Glomerular endothelial cell (primary cell): ENCODE measurements at places on chromosomes 4 and X. TPM values are rescaled to one million over a fixed set of nuclear protein-coding genes. Genes with fewer than 3 reads are reported as not detected.

Gene CT83
- not detected in 2 replicates for total RNA-seq

- DNase-seq, result no peak
Observed at GRCh38 chr4:7424553-7425111, 10.1 kb downstream of the PSAPL1 start.

Gene HAUS7
- total RNA-seq, result 14.2 and 20.2 TPM in 2 replicates

Gene TRPC5OS
- total RNA-seq, result not detected in 2 replicates

Gene GSX2
- not detected in 2 replicates for total RNA-seq

Gene PFKFB1
- not detected in 2 replicates for total RNA-seq

Gene SLC4A4
- 0.58 and 0.76 TPM in 2 replicates for total RNA-seq

DNA sequence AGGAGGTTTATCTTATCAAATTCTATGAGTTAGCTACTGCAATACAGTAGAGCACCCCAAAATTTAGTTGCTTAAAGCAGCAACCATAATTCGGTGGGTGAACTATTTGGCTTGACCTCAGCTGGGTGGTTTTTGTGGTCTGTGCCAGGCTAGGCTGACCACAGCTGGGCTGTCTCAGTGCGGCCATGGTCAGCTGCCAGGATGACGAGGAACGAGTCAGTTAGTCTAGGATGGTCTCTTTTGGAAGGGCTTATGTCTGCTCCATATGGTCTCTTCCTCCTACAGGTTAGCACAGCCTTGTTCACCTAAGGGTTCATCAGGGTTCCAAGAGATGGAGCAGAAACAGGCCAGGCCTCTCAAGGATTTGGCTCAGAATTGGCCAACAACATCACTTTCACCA lies 210.4 kb downstream of the PALLD start:
- no peak for DNase-seq

- no peak for DNase-seq
Observed at GRCh38 chr4:10898072-10898471, 213.5 kb upstream of the CLNK start.

DNA sequence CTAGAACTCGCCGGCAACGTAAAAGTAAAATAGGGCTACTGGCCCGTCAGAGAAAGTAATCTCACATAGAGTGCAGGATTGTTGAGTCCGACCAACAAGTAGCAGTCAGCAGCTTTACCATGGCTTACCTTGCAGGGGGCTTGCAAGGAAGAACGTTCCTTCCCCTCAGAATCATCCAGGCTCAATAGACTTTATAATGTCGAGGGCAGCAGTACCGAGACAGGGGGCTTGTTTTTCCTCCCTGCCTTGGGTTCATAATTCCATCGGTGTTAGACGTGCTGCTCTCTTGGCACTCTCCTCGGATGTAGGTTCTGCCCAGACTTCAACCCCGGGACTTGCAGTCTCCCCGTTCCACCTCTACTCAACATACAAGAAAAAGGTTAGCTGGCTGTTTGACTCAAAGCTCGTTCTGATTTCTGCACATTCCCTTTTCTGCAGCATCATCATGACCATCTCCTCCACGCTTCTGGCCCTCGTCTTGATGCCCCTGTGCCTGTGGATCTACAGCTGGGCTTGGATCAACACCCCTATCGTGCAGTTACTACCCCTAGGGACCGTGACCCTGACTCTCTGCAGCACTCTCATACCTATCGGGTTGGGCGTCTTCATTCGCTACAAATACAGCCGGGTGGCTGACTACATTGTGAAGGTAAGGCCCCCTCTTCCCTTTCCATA lies 1.5 kb downstream of the SLC10A4 start:
- no peak for DNase-seq

GRCh38 chrX:46319750-46320149 lies 225.5 kb downstream of the ZNF674 start:
- DNase-seq, result no peak

Gene LRCH2
- 2.7 and 5.5 TPM in 2 replicates for total RNA-seq

Gene ADH7
- total RNA-seq, result not detected in 2 replicates

GRCh38 chr4:56050625-56051024 lies 101.9 kb downstream of the CEP135 start:
- no peak for DNase-seq

GRCh38 chr4:84481077-84481859 lies 17.8 kb downstream of the NKX6-1 start:
- DNase-seq, result no peak

- DNase-seq, result peak; percentile 67
Observed at GRCh38 chr4:78552389-78553042, 946 bp downstream of the ANXA3 start.

Gene ENPEP
- 0.99 and 3.0 TPM in 2 replicates for total RNA-seq

Gene SLC34A2
- total RNA-seq, result not detected in 2 replicates

DNA sequence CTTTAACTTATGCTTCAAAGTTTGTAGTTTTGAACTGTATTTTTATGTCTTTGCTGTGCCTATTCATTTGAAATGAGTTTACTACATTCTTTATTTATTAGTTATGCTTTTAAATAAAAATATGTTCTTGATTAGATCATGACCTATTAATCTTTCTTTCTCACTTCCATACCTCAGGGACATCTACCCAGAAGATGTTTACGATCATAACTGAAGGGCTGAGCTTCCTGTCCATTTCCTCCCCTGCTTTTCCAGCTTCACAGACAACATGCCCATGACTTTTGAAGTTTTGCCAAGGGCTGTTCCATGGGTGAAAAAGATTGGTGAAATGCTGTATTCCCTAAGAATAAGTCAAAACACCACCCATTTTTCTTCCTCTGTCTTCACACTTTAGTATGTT lies 99.7 kb upstream of the DDIT4L start:
- DNase-seq, result no peak

- DNase-seq, result no peak
Observed at GRCh38 chr4:48706736-48707135, 73.3 kb downstream of the FRYL start.

DNA sequence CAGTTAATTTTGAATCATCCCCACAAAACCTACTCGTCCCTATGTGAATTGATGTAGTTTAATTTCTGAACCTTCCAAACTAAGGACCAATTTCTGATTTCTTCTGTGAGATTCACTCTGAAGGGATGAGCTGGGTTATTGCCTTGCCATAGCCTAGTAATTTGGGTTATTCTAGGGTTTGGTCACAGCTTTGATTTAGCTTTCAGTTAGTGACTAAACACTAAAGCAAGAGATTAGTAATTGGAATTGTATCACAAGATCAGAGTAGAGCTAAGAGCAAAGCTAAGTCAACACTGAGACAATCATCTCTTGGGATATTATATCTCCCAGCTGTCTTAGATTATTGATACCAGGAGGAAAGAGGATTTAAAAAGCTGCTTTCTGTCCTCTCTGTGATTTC lies 588.0 kb downstream of the CCSER1 start:
- DNase-seq, result no peak

DNA sequence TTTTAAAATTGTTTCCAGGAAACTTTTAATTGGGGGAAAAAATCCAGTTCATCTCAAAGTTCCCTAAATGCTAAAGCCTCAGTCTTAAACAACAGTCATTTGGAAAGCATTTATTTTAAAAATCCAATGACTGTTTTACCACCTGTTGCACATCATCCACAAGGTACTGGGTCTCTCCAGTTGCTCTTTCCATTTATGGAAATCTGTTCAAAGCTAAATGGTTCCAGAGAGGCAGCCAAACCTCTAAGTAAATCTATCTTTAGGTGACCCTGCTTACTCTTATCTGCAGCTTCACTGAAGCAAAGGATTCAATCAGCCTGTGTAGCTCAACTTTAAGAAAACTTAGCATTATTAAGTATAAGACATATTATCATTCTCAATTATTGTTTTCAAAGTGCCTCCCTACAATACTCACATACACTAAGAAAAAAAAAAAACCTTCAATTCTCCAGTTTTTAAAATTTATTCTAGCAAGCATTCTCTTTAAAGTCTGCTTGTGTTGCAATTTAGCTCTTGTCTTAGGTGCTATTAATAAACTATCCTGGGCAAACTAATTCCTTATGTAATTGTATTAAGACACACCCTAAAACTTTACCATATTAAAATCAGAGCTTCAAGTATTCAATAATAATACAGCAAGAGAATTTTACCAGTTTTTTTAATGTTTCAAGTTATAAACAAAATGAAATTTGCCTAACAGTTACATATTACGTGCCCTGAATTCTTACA lies 60.6 kb downstream of the NOCT start:
- DNase-seq, result no peak

GRCh38 chrX:120036704-120037103 lies 40.8 kb downstream of the RHOXF2B start:
- no peak for DNase-seq

DNA sequence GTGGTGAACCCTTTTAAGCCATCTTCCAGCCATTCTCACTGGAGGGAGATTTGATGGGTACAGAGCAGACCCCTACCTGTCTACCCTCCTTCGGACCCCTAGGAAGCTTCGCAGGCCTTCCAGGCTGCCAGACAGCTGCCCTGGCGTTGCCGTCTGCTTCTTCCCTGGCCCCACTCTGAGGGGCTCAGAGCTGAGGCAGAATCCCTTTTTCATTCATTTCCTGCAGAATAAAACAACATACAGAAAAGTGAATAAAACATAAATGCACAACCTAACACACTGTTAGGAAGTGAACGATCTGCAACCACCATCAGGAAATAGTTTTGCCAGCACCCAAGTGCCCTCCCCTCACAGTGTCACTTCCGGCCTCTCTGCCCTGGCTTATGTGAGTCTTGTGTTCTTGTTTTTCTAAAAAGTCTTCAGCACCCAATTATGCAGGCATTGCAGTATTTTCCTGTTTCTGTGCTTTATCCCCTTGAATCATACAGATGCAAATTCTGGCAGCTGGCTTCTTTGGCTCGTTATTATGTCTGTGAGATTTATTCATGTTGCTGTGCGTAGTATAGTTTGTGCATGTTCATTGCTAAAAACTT lies 5.6 kb upstream of the ADD1 start:
- no peak for DNase-seq

GRCh38 chr4:143148521-143148920 lies 36.2 kb upstream of the USP38 start:
- DNase-seq, result no peak

Gene UGT2B11
- total RNA-seq, result not detected in 2 replicates

DNA sequence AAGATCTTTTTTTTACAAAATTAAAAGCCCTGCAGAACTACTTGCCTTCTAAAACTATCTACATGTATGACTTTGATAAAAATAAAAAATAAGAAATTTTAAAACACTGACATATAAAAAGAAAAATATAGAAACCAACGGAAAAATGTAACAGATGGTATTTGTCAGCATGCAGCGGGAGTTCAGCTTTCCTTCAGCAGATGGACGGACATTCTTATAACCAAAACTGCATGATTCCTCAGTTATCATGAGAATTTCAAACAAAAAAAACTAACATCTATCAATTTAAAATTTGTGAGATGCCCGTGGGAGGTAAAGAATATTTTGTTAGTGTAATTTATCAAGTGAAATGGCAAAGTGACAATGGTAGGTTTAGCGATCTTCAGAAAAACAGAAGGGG lies 23.2 kb downstream of the RWDD4 start:
- no peak for DNase-seq

Gene PNCK
- total RNA-seq, result not detected in 2 replicates

Gene SPANXN2
- total RNA-seq, result not detected in 2 replicates

Gene SSX3
- not detected in 2 replicates for total RNA-seq

Gene GYPB
- not detected in 2 replicates for total RNA-seq

Gene TLR3
- total RNA-seq, result 2.9 and 7.4 TPM in 2 replicates

- DNase-seq, result no peak
Observed at GRCh38 chrX:13719192-13719856, 15.1 kb downstream of the TRAPPC2 start.

Gene MAGED4B
- 8.8 and 75.3 TPM in 2 replicates for total RNA-seq

DNA sequence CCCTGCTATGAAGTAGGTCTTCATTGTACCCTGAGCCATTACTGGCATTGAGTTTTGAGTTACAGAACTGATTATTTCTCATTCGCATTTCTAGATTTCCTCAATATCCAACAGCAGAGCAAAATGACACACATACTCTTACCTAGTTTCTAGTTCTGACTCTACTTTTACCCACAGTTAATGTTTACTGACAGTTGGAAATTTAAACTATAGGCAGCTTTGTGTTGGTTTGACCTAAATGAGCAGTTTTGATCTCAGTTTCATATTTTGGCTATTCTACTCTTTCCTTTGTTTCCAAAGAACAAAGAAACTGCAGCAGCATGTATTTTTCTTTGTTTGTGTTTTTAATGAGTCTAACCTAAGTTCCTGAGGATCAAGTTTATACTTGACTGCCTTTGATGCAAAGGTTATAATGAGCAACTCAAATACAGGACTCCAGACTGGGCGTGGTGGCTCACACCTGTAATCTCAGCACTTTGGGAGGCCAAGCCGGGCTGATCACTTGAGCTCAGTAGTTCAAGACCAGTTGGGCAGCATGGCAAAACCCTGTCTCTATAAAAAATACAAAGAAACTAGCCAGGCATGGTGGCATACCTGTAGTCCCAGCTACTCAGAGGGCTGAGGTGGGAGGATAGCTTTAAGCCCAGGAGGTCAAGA lies 30.4 kb downstream of the TXK start:
- DNase-seq, result no peak

Gene TCEAL1
- total RNA-seq, result 16.7 and 21.2 TPM in 2 replicates

DNA sequence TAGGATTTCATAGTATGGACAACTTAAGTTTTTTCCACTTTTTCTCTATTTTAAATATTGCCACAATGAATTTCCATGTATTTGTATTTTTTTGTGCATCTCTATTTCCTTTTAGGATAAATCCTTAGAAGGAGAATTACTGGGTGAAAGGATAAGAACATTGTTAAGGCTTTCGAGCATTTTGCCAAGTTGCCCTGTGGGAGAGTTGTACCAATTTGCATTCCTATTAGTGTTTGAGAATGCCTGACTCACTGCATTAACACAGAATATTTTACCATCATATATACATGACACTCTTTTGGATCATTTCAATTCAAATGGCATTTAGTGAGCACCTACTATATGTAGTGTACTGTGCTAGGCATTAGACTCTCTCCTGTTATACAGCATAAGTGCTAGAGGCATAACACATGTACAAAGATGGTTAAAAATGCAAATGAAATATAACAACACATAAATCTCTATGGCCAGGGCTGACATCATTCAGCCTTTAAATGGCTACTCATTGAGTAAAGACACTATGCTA lies 57.0 kb downstream of the PLAC1 start:
- no peak for DNase-seq

- no peak for DNase-seq
Observed at GRCh38 chr4:128323401-128323800, 35.8 kb upstream of the PGRMC2 start.

Gene VSIG4
- total RNA-seq, result not detected in 2 replicates

DNA sequence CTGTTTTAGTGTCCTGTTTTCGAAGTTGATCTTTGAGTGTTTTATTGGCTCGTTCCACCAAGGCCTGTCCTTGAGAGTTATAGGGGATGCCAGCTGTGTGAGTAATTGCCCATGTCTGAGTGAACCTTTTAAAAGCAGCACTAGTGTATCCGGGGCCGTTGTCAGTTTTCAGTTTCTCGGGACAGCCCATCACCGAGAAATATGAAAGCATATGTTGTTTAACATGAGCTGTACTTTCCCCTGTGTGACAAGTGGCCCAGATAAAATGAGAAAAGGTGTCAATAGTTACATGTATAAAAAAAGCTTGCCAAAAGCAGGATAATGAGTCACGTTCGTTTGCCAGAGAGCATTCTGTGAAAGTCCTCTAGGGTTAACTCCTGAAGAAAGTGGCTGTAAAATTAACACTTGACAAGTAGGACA lies 48.6 kb upstream of the RASSF6 start:
- no peak for DNase-seq

- no peak for DNase-seq
Observed at GRCh38 chrX:16852617-16853179, 17.5 kb downstream of the RBBP7 start.
